ENCODE measurements at places on chromosomes 1 and 21.

GRCh38 chr1:10257851-10258250, 47.5 kb downstream of the KIF1B start:
- DNase-seq, result no peak

DNA sequence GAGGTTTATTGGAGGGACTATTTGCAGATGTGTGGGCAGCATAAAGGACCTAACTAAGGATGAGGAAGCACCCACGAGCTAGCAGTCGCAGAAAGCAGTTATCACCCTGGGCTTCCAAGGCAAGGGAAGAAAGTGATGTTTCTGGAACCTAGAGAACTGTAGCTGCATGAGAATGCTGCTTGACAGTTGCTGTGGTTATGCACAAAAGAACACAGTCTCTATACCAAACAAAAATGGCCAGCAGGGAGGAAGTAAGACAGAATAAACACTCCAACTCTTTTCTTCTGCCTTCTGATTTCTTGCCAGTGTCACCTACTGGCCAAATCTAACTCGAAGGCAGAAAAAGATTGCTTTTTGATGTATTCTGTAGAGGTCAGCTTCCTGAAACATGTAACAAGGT, 190.2 kb downstream of the RASAL2 start:
- no peak for DNase-seq

DNA sequence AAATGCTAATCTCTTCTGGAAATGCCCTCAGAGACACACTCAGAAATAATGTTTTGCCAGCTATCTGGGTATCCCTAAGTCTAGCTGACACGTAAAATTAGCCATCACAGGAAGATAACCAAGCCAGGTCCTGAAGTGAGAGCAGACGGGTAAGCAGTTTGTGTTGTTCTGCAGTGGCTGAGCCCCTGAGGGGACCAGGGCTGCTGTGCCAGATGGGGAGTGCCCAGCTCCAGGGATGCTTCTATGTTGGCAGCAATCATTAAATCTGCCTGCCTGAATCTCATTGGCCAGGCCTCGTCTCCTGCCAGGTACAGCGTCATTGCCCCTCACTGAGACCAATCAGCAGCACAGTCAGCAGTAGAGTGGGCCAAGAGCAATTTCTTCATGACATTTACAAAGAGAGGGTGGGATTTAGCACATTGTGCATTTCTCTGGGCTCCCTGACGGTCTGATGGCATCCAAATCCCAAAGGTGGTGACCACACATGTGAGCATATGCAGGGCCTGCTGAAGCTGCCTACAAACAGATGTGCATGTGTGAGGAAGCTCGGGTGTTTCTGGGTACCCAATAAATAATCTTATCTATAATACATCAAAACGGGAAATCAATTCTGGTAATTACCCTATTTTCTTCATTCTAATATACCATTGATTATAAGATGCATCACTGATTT, 58.7 kb upstream of the LRRN2 start:
- DNase-seq, result no peak

- no peak for DNase-seq
Observed at GRCh38 chr1:161921990-161922389, 101.7 kb downstream of the OLFML2B start.

DNA sequence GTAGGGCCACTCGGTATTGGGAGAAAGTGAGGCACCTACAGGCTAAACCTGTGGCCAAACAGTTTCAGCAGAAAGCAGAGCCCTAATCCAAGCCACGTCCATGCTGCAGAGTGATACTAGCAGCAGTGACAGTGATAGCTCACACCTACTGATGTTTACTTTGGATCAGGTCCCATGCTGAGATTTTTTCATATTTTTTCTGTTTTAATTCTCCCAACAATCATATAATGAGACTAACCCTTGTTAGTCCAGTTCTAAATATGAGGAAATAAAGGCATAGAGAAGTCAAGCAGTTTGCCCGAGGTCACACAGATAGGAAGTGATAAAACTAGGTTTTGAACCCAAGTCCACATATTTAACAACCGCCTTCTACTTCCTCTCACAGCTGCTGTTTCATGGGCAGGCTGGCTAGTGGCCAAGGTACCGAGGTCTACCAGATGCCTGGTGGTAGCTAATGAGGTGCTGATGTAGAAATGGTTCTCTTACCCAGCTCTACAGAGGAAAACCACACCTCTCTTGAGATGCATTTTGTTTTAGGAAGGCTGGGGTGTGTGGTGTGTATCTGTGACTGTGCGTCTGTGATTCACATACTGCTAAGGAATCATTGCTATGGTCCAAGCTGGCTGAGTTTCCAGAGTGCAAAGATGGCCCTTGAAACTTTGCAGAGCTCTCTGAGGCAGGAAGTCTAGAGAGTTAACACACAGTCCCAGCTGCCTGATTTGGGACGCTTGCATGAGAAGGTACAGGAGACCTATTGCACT, 80.3 kb upstream of the ARTN start:
- DNase-seq, result no peak

Data from endothelial cell (in vitro differentiated cells).